ENCODE measurements at places on chromosomes 7 and 10.

- no peak for DNase-seq
Measured at GRCh38 chr10:62194924-62195674, 73.5 kb downstream of the RTKN2 start.

- no peak for DNase-seq
Measured at GRCh38 chr7:65832281-65832680, 40.6 kb upstream of the VKORC1L1 start.

DNA sequence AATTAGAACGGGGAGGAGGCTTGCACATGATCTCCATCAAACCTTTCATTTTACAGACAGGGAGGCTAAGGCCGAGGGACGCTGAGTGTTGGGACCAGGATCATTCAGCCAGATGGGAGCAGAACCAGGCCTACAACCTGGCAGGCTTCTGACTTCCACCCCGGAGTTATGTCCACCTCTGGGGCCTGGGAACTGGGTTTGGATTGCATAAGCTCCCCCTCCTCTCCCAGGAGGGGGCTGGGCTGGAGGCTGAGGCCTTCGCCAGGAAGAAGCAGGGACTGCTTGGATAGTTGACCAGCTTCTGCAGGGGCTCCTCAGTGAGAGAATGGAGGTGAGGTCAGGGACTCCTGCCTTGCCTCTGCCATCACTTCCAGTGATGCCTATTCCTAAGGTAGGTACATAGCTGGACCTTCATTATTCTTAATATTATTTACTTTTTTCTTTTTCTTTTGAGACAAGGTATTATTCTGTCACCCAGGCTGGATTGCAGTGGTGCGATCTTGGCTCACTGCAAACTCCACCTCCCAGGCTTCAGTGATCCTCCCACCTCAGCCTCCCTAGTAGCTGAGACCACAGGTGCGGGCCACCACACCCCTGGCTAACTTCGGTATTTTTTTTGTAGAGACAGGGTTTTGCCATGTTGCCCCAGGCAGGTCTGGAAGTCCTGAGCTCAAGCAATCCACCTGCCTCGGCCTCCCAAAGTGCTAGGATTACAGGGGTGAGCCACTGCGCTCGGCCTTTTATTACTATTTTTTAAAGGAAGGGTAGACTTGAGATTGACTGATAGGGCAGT is 1.3 kb downstream of the SNX10 start:
- DNase-seq = no peak

DNA sequence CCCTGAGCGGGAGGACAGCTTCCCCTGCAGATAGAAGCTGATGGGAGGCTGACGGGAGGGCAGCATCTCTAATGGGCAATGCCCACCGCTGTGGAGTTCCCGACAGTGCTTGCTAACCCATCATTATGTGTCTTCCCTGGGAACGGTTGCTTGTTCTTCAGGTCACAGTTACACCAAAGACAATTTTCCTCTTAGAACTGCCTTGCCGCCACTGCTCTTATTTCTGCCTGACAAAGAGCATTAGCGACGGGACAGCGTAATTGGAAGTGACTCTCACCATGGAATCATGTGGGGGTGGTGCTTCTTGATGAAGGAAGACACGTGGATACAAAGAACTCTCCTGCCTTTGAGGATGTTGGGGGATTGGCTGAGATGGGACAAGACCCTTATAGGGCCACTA is 81.3 kb upstream of the NPS start:
- no peak for DNase-seq

GRCh38 chr10:70590655-70591416 is 11.7 kb downstream of the PRF1 start:
- DNase-seq = no peak

DNA sequence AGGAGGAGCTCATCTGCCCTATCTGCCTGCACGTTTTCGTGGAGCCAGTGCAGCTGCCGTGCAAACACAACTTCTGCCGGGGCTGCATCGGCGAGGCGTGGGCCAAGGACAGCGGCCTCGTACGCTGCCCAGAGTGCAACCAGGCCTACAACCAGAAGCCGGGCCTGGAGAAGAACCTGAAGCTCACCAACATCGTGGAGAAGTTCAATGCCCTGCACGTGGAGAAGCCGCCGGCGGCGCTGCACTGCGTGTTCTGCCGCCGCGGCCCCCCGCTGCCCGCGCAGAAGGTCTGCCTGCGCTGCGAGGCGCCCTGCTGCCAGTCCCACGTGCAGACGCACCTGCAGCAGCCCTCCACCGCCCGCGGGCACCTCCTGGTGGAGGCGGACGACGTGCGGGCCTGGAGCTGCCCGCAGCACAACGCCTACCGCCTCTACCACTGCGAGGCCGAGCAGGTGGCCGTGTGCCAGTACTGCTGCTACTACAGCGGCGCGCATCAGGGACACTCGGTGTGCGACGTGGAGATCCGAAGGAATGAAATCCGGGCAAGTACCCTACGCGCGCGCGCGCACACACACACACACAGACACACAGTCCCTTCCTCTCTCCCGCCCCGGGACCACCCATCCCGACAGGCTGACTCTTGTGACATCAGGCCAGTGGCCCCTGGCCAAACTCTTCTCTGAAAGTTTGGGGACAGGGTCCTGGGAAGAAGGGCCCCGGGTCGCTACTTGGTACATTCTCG is 538 bp downstream of the TRIM8 start:
- DNase-seq = peak; percentile 69

GRCh38 chr7:70539205-70539604 is 592.7 kb upstream of the GALNT17 start:
- DNase-seq = no peak

GRCh38 chr7:32093415-32094408 is 23.5 kb upstream of the PDE1C start:
- no peak for DNase-seq

DNA sequence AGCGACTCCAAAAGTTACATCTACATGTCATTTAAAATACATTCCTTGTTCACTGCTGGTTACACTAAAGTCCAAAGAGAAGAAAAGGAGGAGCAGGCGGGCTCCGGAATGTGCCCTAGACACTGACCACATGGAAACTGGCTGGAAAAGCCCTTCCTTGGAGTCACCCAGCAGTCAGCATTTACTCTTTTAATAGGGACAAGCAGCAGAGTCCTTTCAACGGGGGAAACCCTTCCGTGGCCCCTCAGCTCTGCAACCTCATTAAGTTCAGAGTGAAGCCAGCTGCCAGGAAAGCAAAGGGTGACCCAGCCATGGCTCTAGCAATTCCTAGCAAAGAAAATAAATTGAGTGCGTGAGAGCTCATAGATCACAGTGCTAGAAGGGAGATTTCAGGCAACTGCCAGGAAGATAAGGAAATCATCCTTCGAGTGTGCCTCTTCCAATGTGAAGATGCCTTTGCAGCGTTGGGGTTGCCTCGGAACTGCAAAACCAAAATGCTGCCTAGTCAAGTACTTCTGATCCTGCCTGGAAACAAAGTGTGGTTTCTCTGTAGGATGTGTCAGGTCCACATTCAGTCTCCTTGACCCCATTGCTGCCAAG is 101.6 kb downstream of the SORBS1 start:
- no peak for DNase-seq

DNA sequence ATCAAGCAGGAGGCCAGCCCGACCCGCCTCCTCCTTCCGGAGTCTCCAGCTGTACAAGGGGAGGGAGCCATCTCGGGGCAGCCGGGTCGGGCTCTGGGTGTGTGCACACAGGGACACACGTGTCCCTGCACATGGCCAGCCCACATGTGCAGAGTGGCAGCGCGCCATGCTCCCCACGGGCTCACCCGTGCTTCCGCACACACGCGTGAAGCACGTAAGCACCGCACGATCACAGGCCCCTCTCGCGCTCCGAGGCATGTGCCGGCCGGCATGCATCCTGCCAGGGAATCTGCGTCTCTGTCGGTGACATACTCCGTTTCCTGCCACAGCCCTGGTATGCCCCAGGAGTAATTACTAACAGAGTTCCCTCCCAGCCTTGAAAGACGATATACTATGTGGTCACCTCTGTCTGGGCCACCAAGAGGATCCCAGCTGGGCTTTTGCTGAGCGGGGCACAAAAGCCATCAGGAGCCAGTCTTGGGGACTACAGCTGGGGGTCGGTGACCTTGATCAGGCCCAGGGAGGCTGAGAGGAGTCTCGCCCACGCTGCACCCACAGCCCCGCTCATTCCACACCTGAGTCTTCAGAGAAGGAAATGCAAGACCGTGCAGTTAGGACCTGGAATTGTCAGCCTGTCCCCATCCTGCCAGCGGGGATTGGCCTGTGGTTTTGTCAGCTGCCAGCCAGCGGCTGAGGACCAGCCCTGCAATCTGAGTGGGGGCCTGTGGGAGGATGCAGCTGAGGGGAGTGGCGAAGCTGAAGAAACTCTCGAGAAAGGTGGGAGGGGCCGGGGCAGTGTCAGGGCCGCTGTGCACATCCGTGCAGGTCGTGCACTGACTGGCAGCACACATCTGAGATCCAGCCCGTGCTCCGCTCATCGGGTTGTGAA is 11.0 kb upstream of the LFNG start:
- peak; percentile 54 for DNase-seq

DNA sequence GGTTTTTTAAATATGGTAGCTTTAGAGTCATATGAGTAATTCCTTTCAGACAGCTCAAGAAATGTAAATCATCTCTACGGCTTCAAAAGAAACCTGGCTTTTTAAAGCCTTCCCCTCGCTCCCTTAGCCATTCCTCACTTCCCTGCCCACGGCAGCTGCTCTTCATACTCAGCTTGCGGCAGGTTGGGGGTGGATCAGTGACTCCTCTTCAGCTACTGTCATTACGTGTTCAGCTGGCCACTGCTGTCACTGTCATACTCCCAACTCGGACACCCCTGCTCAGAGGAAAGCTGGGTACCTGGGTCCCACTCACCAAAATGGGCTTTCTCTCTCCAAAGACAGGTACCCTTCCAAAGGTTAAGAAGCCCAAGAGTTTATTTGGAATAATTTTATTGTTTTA is 6.6 kb downstream of the YWHAG start:
- DNase-seq = no peak

DNA sequence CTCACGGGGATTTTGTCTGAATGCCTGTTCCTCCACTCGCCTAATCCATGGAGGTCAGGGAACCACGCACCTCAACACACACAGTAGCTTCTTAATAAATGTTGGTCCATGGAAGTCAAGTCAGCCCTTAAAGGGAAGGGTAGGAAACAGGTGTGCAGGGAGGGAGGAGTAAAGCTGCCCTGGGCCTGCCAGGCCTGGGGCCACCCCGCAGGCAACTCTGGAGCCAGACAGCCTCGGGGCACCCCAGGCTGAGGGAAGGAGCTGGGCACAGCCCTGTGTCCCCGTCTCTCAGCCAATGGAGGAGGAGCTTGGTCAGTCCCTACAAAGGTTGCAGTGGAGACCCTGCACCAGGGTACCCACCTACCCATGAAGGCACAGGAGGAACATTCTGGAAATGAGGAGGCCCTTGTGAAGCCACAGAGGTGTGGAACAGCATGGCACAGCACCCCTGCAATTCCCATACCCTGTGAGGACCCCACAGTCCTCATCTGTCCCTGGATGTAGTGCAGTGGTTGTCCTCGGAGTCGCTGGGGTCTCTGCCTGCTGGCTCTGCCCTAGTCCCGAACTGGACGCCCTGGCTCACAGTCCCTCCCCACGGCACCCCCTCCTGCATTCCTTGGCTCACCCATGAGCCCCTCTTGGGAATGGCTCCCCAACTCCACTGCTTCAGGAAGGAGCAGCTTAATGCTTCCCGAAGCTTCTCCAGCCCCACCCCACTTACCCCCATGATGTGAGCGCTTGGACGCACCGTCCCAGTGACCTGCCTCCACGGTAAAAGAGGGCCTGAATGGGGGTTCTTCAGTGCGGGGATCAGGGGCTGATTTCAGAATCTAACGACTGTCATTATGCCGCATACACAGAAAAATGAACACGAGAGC is 79.2 kb upstream of the INSIG1 start:
- DNase-seq = no peak

GRCh38 chr10:102467971-102468438 is 16.7 kb upstream of the C10orf95 start:
- DNase-seq = no peak

DNA sequence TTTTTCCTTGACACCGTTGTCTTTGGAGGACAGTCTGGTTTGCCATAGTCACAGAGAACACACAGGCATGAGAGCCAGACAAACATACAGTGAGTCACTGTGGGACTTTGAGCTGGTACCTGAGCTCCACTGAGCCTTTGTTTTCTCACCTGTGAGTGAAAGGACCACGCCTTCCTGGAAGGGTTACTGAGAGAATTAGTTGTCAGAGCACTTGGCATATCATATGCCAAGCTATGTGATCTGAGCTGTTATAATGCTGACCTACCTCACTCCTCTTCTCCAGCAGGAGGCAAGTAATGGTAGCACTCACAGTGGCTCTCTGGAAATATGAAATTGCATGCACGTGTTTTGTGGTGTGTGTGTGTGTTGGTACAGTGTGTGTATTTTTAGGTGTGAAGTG is 59.7 kb downstream of the CXCL12 start:
- no peak for DNase-seq

- no peak for DNase-seq
Measured at GRCh38 chr10:22934726-22935125, 6.9 kb downstream of the ARMC3 start.

DNA sequence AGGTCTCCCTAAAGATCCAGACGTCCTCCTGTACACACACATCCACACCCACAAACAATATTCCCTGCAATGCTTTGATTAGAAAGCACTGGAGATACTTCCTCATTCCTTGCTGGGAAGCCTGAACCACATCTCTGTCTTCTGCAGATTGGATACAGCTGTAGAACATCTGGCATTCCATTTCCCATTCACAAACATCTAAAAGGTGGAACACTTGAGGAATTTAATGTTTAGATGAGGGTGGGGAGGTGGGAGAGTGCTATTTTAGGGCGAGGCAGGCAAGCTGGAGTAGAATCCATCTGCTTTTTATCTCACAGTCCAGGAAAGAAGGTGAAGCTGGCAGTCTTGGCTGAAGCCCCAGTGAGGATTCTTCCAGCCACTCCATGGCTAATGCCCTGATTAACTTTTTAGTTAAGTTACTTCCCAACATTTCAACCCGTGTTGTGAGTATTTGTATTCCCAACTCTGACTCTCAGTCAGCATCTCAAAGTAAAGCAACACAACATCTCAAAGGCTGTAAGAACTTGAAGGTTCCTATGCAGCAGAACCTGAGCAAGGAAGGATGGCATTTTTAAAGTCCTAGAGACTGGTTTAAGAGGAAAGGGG is 46.1 kb downstream of the CYTH3 start:
- DNase-seq = no peak

All from stimulated activated CD4-positive, alpha-beta T cell treated with anti-CD3 and anti-CD28 coated beads, Interleukin-2, amount 100 ng/mL, for 48 hours (primary cell).